ENCODE measurements at places on chromosomes 12 and 14. TPM values are rescaled to one million over a fixed set of nuclear protein-coding genes. Genes with fewer than 3 reads are reported as not detected.
A peak's percentile ranks its signal among the peaks of the same experiment; 100 is the strongest.

DNA sequence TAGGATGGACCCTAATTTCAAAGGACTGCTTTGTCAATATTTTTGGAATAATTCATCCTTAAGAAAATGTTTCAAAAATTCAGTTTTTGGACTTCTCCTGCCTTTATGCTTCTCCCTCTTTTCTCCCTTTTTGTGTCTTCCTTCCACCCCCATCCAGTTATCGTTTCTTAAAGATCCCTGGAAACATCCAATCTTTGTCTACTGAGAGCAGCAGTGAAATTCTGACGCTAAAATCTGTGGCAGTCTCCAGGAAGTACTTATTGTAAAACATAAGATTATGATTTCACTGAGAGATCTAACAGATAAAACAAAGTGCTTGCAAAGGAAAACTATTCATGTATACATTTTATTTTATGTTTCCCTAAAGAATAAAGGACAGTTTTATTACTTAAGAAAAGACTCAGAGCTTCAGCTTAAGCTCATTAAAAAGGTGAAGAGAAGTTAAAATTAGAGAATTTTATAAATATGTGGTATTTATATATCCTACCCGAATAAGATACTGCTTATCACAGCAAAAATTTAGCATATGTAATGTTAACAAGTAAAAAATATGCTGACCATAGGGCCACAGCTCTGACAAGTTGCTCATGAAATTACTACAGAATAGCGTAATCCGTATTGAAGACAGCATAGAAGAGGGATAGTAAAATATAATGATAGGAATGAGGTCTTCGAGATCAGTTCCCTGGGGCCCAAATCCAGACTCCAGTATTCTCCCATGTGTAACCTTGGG is 6.9 kb downstream of the FRMD6 start:
- DNase-seq: no peak

GRCh38 chr12:83015390-83016217 is 328.9 kb downstream of the TMTC2 start:
- DNase-seq: peak; percentile 25

DNA sequence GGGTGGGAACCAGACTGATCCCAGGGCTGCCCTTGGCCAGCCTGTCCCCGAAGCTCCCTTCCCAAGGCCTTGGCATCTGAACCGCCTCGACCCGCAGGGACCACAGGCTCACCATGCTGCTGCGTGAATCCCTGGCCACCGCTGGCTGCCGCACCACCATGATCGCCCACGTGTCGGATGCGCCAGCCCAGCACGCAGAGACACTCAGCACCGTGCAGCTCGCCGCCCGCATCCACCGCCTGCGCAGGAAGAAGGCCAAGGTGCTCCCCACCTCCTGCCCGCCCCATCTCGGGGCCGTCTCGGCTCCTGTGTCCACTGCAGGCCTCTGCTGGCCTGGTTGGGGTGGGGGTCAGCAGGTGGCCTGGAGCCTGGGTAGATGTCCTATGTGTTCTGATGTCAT is 35.7 kb downstream of the KIF26A start:
- DNase-seq: no peak

DNA sequence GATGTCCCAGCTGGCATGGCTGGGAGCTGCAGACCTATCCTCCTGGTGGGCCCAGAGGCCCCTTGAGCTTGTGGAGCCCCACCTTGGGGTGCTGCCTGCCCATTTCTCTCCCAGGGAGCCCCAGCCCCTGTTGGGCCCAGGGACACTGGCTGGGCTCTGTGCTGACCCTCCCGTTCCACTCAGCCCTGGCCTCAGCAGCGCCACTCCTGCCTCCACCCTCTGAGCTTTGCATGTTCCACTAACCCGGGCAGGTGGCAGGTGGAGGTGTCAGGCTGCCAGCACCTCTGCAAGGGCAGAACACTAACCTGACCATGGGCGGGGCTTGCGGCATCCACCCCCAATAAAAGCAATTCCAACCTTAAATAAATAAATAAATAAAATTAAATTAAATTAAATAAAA is 299.2 kb downstream of the LRIG3 start:
- no peak for DNase-seq

- DNase-seq: no peak
Measured at GRCh38 chr14:81480741-81481140, 52.9 kb downstream of the SEL1L start.

- DNase-seq: no peak
Measured at GRCh38 chr12:11561411-11561810, 88.1 kb upstream of the ETV6 start.

- DNase-seq: no peak
Measured at GRCh38 chr14:89889626-89890025, 64.9 kb downstream of the EFCAB11 start.

GRCh38 chr14:22997676-22998323 is 12.1 kb downstream of the C14orf93 start:
- no peak for DNase-seq

P2RX7 gene
- not detected for total RNA-seq

WDHD1 gene
- total RNA-seq: 14.8 TPM

Measured in G401 (cell line).